ENCODE measurements at places on chromosomes 12 and 14.
A peak's percentile ranks its signal among the peaks of the same experiment; 100 is the strongest.

- DNase-seq, result no peak
Observed at GRCh38 chr14:87940382-87940781, 52.6 kb downstream of the GALC start.

- DNase-seq, result no peak
Observed at GRCh38 chr14:64737391-64738280, 33.4 kb downstream of the PLEKHG3 start.

DNA sequence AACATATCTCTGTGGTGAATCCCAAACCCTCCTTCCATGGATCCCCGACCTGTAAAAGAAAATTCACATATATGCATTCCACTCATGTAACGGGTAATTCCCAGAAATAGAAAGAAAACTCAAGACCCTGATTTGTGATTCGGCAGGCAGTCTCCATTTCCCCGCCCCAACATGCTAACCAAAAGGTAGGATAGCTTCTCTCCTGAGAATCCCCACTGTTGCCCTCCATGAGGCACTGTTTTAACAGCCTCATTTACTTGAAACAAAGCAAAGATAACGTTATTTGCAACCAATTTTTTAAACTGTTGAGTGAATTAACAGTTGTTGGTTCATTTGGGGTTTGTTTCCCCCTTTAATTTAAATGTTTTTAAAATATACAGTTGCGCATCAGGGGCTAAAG is 774 bp upstream of the SLC2A13 start:
- DNase-seq, result no peak

- no peak for DNase-seq
Observed at GRCh38 chr12:24600996-24601395, 347.9 kb downstream of the BCAT1 start.

DNA sequence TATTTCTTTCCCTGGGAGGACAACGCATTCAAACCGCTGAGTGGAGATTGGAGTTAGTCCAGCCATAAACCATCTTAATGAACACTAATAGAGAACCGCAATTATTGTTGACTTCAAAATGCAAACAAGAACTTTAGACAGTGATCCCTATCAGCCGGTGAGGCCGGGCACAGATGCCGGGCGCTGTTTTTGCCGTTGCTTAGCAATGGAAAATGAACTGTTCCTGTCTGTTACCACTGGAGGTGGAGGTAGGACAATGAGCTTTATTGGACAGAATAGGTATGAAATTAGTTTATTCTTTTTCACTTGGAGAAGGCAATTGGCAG is 216.8 kb downstream of the TTC8 start:
- peak; percentile 12 for DNase-seq

GRCh38 chr14:23546450-23547035 is 5.0 kb downstream of the ZFHX2 start:
- DNase-seq, result no peak

DNA sequence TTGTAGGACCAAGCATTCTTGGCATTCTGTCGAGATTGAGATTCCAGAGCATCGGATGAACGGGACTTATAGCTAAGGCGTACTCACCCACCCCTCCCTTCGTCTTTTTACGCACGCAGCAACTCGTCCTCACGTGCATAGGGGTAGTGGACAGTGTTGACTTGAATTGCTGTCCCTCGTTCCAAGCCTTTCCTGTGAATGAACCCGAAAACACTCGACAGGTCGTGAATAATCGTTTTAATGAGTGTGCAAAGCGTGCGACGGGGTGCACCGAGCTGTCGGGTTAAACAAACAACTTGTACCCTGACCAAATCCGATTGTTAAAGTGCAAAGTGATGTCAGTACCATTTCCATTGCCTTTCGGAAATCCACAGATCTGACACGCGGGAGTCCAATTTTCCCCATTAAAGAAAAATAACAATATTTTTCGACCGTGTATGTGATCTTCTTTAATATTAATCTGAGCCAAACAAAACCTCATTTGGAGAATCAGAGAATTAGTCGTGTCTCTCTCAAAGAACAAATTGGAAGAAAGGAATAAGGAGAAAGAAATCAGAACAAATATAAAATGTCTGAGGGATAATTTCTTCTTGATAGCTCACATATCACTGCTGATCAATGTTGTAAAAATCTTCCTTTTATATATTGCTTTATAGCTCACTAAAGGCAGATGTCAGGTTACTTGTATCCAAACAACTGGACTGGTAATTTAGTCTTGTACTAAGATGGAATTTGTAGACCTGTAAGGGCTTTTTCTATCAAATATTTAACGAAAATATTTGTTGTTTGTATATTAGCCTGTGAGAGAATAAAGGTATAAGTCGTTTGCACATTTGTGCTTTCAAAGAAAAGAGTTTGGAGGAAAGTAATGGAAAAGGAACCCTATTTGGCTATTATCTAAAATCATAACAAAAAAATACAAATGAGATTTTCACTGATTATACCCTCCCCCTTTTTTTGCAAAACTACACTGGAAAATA is 11.8 kb downstream of the FOXG1 start:
- no peak for DNase-seq

- no peak for DNase-seq
Observed at GRCh38 chr12:26564391-26564790, 268.6 kb downstream of the ITPR2 start.

GRCh38 chr12:124667506-124668326 is 100.3 kb upstream of the NCOR2 start:
- no peak for DNase-seq

DNA sequence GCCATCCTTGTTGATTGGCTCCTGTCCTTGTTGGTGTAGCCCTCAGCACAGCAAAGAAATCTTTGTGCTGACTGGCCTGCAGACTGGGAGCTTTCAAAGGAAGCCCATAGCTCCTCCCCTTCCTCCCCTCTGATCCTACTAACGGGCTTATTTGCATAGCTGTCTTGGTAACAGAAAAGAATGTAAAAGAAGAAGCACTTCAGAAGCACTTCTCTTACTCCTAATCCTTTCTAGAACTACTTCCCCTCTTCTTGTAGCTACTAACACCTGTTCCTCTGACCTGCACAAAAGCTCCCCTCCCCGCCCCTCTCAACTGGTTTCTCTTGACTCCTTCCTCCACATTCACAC is 14.3 kb upstream of the RIC8B start:
- DNase-seq, result peak; percentile 63

- no peak for DNase-seq
Observed at GRCh38 chr14:26872515-26873361, 274.9 kb upstream of the NOVA1 start.

DNA sequence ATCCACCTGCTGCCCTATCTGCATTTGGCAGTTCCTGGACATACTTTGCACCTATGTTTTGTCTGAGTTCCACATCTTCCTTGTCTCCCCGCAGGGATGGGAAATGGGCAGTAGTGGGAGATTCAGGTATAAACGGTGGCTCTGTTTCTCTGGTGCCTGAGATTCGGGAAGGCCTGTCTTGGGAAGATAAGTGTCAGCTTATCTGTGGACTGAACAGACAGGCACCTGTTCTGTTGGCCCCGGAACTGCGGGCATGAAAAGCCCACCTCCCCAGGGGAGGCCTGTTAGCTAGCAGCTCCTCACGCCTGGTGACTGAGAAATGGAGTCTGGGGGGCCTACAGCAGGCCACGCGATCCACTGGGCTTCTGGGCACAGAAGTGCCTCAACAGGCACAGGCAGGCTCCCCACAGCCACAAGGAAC is 5.8 kb downstream of the PHB2 start:
- DNase-seq, result no peak

- no peak for DNase-seq
Observed at GRCh38 chr14:99781091-99781490, 12.1 kb upstream of the EML1 start.

DNA sequence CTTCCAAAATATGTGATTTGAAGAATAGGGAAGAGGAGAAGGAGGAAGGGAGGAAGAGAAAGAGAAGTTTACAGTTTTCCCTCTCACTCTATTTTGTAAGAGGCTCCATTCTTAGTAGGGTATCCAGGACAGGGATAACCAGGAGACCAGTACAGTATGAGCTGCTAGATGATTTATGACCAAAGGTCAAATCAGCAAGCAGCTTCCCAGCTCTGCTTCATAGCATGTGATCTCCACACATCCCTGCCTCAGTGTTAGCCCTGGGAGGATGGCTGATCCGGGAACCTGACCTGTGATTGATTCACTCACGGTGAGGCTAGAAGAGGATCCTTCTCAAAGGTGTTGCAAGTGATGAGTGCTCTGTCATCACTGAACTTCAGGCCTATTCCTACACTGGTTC is 16.6 kb downstream of the RDH12 start:
- no peak for DNase-seq

GRCh38 chr14:69845787-69846186 is 33.4 kb upstream of the SMOC1 start:
- no peak for DNase-seq

DNA sequence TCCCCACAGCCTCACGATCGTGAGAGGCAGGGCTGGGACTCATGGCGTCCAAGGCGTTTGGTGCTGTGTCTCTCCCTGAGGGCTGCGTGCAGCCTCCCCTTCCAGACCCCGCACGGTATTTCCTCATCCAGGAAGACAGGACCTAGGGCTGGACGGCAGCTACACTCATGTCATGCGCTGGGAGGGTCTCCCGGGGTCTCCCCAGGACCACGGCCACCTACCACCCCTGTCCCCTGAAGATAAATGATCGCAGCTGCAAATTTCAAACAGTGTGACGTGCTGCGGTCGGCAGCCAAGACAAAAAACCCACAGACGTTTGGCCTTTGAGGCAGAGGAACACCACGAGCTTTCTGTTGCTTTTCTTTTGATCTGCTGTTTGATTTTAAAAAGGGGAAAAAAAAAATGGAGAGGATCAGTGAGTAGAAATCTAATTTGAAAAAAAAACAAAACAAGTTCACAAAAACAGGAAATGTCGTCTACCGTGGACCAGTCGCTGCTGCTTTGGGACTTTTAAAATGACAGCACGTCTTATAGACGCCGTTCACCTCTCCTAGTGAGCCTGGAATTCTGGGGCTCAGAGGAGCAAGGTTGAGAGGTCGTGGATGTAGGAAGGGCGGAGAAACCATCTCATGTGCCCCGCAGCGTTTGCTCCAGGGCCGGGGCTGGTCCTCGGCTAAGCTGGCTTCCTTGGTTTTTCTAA is 237.6 kb downstream of the SLC41A2 start:
- DNase-seq, result peak; percentile 81

GRCh38 chr14:102605029-102605428 is 12.6 kb downstream of the RCOR1 start:
- no peak for DNase-seq

- no peak for DNase-seq
Observed at GRCh38 chr14:100739306-100739705, 12.6 kb downstream of the DLK1 start.

GRCh38 chr12:15932971-15933370 is 21.8 kb downstream of the DERA start:
- DNase-seq, result no peak

- no peak for DNase-seq
Observed at GRCh38 chr12:19244312-19244711, 114.8 kb downstream of the PLEKHA5 start.

DNA sequence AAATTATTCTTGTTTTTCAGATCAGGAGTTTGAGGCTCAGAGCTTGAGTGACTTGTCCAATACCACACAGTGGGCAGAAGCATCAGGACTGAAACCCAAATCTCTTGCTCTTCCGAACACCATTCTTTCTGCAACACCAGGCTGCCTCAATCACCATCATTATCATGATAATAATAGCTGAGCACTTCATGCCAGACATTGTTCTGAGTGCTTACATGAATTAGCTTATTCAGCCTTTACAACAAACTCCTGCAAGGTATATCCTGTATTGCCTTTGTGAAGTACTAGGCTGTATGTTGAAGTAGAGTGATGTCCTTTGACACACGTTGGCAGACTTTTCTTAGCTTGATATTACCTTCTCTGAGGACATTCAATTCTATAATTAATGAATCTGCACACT is 257.4 kb upstream of the ATP2B1 start:
- no peak for DNase-seq

DNA sequence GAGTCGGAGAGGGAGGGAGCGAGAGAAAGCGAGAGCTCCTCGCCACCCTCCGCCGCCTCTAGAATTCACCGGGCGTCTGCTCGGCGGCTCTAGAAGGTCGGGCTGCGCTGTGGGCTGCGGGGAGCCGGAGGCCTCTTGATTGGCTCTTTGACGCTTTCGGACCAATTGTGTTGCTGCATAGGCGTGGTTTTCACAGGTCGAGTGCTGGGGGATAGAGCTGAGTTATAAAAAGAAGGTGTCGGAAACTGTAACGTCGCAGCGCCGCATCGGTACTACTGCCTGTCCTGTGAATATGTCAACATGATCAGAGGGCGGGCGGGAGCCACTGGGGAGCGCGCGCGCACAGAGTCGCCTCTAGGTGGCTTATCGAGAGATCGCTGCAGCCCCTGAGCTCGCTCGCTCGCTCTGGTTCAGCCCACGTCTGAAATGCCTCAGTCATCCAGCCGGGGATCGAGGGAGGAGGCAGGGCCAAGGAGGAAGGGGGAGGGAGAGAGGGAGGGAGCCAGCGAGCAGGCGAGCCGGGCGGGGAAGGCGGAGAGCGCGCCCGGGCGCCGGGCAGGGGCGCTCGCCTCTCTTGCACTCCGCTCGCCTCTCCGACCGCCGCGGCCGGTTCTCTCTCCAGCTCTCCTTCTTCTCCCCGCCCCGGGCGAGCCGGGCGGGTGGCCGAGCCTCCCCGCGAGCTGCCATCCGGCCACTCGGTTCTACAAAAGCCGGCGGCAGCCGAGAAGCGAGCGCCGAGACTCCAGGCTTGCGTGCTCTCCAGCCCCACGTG is at the start of gene TBX3:
TBX3 (minus strand) TSS at position 78 of the 772 bp plus-strand sequence. CDS start 975 bp downstream, outside the sequence.
- DNase-seq, result peak; percentile 79

GRCh38 chr12:851913-852312 is 97.6 kb downstream of the RAD52 start:
- no peak for DNase-seq

- no peak for DNase-seq
Observed at GRCh38 chr12:76633415-76633814, 73.8 kb upstream of the OSBPL8 start.

DNA sequence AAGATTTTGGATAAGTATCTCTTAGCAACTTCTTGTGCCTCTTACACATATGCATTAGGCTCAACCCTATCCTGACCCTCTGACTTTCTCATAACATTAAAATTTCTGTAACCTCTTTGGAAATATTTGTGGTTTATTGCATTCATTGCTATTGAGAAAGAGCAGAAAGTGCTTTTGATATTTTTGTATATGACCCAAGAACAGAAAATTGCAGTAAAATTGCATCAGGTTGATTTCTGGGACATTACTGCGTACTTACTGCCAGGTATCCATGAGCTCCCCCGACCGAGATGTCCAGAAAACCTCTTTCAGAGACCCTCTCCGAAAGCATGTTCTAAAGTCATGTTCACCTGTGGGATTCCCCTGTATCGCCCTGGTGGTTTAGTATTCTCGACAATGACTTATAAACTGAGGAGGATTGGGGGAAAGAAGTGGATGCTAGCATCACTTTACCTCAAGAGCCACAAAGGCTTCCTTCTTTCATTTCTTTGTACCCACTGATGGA is 14.5 kb upstream of the IL22 start:
- DNase-seq, result peak; percentile 16

GRCh38 chr12:71297930-71298329 is 140.1 kb upstream of the TSPAN8 start:
- no peak for DNase-seq

DNA sequence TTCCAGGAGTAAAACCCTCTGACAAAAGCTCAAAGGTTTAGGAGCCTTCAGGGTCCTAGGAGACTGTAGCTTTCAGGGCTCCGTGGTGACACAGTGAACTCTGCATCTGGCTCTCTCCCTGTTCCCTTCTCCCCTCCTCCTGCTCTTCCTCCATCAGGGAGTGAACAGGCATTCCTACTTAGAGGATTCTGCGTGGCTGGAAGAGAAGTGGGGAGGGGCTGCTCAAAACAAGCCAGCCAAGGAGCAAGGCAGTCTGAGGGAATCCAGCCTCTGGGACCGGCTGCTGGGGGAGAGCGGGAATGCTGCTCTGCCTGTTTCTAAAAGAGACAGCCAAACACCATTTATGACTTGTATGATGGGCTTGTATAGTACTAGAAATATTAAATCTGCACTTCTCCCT is 49.5 kb downstream of the RBMS2 start:
- DNase-seq, result no peak

GRCh38 chr12:66647034-66647691 is 31.7 kb downstream of the GRIP1 start:
- DNase-seq, result no peak

Measured in activated naive CD4-positive, alpha-beta T cell treated with anti-CD3 and anti-CD28 coated beads for 36 hours (primary cell).